ENCODE measurements at places on chromosomes 2 and 18. TPM values are rescaled to one million over a fixed set of nuclear protein-coding genes. Genes with fewer than 3 reads are reported as not detected.

GRCh38 chr18:50937183-50937582 lies 30.7 kb upstream of the ELAC1 start:
- no peak for DNase-seq

GRCh38 chr2:109324861-109325260 lies 195.9 kb downstream of the SH3RF3 start:
- no peak for DNase-seq

- no peak for DNase-seq
Measured at GRCh38 chr2:30157616-30158015, 10.8 kb downstream of the YPEL5 start.

- peak; percentile 74 for DNase-seq
Measured at GRCh38 chr2:211408483-211408891, 852.1 kb downstream of the CPS1 start.

DNA sequence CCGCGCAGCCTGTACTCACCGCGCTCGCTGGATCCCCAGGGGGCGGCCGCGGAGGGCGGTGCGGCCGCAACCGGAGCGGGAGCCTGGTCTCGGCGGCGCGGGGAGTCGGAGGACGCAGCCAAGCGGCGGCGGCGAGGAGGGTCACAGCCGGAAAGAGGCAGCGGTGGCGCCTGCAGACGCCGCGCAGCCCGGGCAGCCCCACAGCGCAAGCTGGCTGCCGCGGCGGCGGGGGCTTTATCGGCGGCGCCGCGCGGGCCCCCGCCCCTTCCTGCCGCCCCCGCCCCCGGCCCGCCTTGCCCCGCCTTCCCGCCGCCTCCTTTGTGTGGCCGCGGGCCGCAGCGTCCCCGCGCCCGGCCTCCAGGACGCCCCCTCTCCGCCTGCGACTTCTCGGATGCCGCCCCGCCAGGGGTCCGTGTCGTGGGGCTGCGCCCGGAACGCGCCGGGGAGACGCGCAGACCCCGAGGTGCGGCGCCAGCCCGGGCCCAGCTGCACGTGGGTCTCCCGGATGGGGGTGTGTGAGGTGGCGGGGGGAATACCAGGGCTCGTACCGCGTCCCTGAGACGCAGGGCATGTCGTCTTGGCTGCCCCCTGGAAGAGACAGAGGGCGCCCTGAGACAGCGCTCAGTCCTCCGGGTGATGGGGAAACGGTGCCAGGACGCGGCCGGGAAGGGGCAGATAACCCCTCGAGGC lies at the start of gene SERPINE2:
Gene SERPINE2, minus strand, starts transcription at position 207 of the 690 bp plus-strand sequence. CDS start 37,386 bp downstream, outside the sequence.
- DNase-seq: no peak

DNA sequence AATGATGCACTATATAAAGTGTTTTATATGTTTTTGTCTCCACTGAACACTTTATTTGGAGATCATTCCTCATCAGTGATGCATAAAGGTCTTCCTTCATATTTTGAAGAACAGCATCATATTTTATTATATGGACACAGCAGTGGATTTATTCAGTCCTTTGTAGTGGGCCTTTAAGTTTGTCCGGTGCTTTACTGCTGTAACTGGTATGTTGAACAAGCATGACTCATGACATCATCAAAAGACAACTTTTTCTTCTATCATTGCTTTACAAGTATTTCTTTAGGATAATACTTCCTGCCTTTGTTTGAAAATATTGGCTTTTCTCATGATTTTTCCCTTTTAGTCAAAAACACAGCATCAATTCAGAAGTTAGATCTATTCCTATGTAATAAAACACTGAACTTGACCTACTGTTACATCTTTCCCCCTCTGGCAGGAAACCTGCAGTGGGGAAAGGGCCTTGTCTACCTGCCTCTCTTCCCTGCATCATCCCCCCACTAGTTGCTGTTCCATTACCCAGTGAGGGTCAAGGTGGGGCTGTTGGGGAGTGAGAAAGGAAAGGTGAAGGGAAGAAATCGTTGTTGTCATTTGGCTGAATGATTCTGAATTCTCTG lies 241.2 kb downstream of the CYP26B1 start:
- DNase-seq: no peak

DNA sequence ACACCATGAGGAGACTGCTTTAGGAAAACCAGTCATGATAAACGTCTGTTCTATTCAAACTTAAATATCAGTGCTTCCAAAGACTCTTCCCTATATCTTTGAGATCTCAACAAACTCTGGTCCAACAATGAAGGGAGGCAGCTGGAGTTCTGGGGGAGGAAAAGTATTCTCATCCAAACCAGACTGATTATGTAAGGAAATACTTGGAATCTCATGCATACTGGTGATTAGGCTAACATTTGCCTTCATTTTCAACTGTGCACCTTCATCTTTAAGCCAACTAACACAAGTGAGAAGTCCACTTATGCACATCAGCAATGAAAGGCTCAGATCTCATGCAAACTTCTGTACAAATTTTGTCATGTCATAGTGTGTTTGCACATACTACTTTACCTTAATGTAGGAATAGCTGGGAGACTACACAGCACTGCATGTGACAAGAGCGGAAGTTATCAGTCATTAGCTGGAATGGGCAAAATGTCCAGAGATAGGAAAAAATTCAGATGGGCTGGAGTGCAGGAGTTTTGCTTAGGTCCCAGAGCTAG lies 67.5 kb upstream of the STK17B start:
- no peak for DNase-seq

The DAPL1 gene
- total RNA-seq: not detected

The RNF152 gene
- total RNA-seq: 0.58 TPM

The UBR3 gene
- 12.8 TPM for total RNA-seq

The PFN4 gene
- total RNA-seq: not detected

The ANO7 gene
- 1.2 TPM for total RNA-seq

The SLC35G4 gene
- total RNA-seq: not detected
